ENCODE measurements at places on chromosomes 7 and 10. TPM values are rescaled to one million over a fixed set of nuclear protein-coding genes. Genes with fewer than 3 reads are reported as not detected.

GRCh38 chr7:101114492-101114891 lies 12.4 kb upstream of the SERPINE1 start:
- no peak for DNase-seq

- DNase-seq: peak; percentile 73
Observed at GRCh38 chr10:101272229-101272868, 43.1 kb upstream of the LBX1 start.

DNA sequence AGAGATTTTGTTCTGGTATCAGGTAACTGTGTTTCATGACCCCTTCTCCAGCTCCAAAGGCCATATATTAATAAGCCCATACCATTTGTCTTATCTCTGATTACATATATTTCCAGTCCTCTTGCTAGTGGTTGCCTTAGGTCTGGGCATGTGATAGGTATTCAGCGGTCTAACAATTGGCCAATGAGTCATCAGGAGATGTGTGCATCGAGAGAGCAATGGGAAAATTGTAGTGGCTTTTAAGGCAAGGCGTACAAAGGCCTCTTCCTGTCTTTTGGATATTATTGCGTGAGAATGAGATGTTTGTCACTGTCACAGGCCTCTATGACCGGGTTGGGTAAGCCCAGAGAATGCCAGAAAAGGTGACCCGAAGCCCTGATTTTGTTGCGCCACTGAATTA lies 38.6 kb upstream of the SFRP5 start:
- DNase-seq: no peak

DNA sequence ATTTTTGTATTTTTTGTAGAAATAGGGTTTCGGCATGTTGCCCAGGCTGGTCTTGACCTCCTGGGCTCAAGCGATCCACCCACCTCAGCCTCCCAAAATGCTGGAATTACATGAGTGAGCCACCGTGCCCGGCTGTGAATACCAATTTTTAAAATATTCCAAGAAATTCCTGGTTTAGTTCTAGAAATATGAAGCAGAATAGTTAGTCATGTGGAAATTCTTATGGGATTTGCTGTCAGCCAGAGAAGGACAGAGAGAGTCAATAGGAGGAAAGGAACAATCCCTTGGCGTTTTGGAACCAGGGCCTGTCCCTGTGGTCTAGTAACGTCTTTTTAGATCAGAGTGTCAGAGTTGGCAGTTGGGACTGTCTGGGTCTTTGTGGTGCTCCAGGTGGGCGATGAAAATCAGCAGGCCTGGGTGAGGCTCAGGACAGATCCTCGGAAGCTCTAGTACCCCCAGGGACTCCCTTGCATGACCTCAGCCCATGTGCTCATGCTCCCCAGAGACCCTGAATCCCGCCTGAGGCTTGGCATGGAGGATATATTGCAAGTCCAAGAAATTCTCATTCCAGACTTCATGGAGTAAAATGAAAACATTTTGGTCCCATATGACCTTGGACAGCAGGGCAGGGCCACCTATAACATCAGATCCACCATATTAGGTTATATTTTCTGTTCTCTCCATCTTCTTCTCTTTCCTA lies 7.8 kb downstream of the NODAL start:
- no peak for DNase-seq

DNA sequence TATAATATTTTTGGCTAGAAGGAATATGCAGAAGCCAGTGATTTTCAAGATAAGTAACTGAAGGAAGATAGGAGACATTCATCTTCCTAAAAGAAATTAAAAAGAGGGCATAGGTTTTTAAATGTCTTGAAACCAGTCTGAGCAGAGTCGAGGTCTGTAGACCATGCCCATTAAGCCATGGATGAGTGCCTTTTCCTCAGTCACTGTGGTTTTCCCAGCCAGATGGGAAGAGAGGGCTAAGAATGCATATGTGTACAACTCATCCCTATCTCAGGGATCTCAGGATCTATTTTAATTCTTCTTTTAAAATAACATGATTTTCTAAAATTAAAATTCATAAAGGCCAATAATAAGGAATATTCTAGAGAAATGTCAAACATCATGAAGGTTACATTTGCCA lies 112.8 kb downstream of the PPP1R3A start:
- DNase-seq: no peak

DNA sequence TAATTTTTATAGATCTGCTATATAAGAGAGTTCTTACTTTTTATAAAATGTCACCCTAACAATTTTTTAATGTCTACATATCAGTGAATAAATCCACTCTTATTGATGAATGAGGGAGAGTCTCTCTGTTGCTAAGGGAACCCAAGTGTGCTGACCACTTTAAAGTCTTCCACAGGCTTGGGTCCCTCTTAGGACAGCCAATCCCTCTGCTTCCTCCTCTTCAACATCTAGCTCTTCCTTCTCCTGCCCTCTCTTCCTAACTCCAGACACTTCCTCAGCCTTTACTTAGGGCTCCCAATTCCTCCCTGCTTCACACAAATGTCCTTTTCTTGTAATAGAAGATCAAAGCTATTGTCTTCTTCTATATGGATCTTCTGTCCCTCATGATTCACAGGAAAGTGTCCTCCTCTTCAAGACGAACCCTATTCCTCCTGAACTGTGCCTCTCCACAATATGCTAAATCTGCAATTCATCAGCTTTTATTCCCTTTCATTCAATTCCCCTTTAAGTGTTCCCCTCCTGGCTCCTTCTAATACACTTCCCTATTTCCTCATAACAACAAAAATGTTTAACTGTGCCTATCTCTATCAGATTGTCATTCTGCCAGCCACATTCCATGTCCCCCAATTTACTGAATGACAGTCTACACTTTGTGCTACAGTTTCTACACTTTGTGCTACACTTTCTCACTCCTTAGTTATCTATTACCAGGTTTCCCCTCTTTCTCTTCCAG lies 37.7 kb downstream of the CDK6 start:
- DNase-seq: no peak

DNA sequence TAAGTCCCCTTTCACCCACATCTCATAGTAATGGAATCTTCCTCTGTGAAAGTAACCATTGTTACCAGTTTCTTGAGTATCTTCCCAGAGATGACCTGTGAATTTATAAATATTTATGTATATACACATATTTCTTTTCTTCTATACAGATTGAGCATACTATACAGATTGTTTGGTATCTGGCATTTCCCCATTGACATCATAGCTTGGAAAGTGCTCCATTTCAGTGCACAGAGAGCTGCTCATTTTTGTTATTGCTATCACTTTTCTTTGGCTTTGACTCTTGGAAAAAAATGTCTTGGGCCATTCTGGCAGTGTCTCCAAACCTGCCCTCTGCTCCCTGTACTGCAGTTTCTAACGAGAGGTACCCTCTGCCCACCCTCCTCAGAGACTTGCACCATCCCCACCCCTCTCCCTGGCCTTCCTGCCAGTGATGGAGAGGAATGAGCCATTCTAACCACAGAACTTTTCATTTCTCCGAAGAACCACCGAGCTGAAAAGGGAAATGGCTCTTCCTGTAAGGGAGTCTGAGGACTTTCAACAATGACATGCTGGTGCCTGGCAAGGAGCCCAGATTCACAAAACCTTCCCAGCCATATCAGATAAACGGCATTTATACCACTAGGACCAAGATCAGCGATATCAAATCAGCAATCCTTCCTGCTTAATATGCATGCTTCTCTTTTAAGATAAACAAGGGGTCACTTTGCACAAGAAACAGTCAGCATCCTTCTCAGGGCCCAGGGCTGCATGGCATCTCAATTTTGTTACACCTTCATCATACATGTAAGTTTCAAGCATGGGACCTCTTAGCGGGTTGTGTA lies 19.7 kb upstream of the CCSER2 start:
- DNase-seq: peak; percentile 74

DNA sequence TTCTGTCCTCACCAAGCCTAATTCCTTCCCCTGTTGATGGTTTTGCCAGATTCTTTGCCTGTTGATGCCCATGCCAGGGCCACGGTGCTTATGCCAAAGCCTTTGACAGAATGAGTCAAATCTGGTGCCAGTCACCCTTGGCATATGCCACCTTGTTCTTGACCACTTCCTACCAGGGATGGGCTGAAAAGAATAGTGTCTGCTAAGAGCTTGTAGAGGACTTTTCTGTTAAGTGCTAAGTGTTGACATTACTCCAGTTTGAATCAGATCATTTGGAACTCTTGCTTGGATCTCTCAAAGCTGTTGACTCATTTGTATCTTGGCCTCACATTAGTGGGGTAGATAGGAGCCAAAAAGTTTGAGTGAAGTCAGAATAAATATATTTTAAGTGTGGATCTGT lies 661.2 kb downstream of the AUTS2 start:
- DNase-seq: no peak

DNA sequence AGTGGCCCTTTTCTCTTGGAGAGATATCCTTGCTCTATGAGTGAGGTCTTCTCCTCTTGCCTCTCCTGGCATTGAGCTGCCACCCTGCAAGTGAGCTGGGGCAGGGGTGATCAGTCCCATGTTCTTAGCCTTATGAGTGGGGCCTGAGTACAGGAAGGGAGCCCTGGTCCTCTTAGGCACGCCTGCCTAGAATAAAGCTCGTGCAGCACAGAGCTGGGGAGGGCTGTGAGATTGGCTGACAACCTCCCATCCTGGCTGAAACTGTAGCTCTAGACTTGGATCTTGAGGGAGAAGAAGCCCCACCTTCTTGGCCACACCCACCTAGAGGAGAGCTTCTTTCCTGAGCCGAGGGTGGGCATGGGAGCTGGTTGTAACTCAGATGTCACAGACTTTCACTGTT lies 305.0 kb upstream of the ZNF32 start:
- no peak for DNase-seq

DNA sequence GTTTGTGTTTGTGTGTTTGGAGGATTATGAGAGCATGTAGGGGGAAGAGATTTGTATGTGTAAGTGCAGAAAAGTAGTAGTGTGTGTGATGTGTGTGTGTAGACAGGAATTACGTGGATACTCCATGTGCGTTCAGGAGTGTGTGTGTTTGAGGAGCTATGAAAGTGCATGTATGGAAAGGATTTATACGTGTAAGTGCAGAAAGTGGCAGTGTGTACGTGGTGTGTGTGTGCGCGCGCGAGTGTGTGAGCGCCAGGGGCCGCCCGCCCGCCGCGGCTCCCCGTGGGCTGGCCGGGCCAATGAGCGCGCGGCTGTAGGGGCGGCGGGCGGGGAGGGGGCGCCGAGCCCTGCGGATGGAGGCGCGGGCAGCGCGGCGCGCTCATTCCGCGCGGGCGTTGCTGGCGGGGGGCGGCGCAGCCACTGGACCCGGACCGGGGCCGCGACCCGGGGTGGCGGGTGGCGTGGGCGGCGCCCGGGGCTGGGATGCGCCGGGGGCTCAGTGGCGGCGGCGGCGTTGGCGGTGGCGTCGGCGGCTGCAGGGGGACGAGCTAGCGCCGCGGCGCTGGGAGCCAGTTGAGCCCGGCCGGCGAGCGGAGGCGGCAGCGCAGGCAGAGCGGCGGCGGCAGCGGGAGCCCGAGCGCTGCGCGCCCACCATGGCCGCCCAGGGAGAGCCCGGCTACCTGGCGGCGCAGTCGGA lies at the start of gene BICC1:
TSS of gene BICC1 (plus strand) at position 382 of the 697 bp plus-strand sequence. CDS start at position 654, 272 bp downstream.
- peak; percentile 9 for DNase-seq

DNA sequence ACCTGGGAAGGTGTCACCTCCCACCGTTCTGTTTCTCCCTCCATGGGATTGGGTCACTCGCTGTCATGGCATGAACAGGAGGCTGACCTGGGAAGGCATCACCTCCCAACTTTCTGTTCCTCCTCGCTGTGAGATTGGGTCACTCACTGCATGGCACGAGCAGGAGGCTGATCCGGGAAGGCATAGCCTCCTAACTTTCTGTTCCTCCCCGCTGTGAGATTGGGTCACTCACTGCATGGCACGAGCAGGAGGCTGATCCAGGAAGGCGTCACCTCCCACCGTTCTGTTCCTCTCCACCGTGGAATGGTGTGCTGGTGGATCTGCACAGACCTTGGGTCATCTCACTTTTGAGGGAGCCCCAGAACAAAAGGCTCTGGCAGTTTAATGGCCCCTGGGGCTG lies 239.2 kb upstream of the PRKCQ start:
- DNase-seq: no peak

DNA sequence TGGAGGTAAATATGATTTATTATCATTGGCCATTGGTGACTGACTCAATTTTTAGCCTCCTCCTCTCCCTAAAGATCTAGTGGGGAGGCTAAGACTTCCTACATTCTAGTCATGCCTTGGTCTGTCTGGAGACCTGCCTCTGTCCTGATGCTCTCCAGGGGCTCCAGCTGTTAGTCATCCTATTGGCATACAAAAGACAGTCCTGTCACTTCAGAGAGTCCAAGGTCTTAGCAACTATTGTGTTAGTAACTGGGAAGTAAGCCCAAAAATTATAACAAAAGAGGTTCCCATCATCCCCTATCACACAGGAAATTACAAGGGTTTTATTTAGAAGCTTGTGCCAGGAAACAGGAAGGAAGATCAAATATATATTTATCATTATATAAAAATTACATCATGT lies 400.6 kb upstream of the VSTM2A start:
- no peak for DNase-seq

LLCFC1 gene
- total RNA-seq: not detected

UTF1 gene
- total RNA-seq: not detected

AQP1 gene
- total RNA-seq: 0.62 TPM
